Kidney (tissue), 22 donors: ENCODE measurements at places on chromosomes 1 and 21. TPM values are rescaled to one million over a fixed set of nuclear protein-coding genes. Genes with fewer than 3 reads are reported as not detected.

Gene RIMKLA
- 3.3 TPM for total RNA-seq

Gene SYT14
- total RNA-seq: 1.3 TPM

Gene CHI3L2
- 27.2 TPM for total RNA-seq

Gene TNFRSF14
- total RNA-seq: 95.0 TPM

Gene CDC73
- 73.1 TPM for total RNA-seq

Gene HSF2BP
- 0.60 TPM for total RNA-seq

Gene RORC
- total RNA-seq: 19.1 TPM

Gene EDN2
- 2.9 TPM for total RNA-seq

Gene ACKR1
- 142 TPM for total RNA-seq

GRCh38 chr1:208535511-208535910 lies 291.3 kb upstream of the PLXNA2 start:
- no peaks in the 10 kb centered on the region for H3K27me3 ChIP-seq
- no peak for DNase-seq
- H3K27ac ChIP-seq: no peak overlapping the region
- H3K36me3 ChIP-seq: no peaks in the 10 kb centered on the region

GRCh38 chr21:35824136-35824535 lies 236.2 kb downstream of the SETD4 start:
- no peaks in the 10 kb centered on the region for H3K4me1 ChIP-seq
- H3K36me3 ChIP-seq: no peaks in the 10 kb centered on the region
- no peak overlapping the region for H3K27ac ChIP-seq
- H3K27me3 ChIP-seq: no peaks in the 10 kb centered on the region
- no peak for DNase-seq

GRCh38 chr1:205279986-205280385 lies 41.6 kb downstream of the NUAK2 start:
- no peak for DNase-seq
- no peaks in the 10 kb centered on the region for H3K36me3 ChIP-seq
- no peaks in the 10 kb centered on the region for H3K27me3 ChIP-seq
- no peak overlapping the region for H3K4me3 ChIP-seq
- peaks cover 15% of the 10 kb centered on the region for H3K4me1 ChIP-seq

DNA sequence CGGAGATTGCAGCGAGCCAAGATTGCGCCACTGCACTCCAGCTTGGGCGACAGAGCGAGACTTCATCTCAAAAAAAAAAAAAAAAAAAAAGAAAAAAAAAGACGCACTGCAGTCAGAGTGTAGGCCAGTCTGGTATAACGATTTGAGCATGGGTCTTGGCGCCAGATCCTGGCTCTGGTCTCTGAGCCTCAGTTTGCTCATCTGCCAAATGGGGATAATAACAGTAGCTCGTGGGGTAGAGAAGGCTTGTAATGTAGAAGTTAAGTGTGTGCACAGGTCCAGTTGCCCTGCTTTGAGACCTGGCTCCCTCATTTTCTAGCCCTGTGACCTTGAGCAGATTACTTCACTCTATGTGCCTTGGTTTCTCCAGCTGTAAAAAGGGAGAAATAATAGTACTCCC lies 26.3 kb upstream of the GRHL3 start:
- peaks cover 17% of the 10 kb centered on the region for H3K4me1 ChIP-seq
- H3K4me3 ChIP-seq: no peak overlapping the region
- H3K27ac ChIP-seq: no peak overlapping the region
- DNase-seq: no peak

DNA sequence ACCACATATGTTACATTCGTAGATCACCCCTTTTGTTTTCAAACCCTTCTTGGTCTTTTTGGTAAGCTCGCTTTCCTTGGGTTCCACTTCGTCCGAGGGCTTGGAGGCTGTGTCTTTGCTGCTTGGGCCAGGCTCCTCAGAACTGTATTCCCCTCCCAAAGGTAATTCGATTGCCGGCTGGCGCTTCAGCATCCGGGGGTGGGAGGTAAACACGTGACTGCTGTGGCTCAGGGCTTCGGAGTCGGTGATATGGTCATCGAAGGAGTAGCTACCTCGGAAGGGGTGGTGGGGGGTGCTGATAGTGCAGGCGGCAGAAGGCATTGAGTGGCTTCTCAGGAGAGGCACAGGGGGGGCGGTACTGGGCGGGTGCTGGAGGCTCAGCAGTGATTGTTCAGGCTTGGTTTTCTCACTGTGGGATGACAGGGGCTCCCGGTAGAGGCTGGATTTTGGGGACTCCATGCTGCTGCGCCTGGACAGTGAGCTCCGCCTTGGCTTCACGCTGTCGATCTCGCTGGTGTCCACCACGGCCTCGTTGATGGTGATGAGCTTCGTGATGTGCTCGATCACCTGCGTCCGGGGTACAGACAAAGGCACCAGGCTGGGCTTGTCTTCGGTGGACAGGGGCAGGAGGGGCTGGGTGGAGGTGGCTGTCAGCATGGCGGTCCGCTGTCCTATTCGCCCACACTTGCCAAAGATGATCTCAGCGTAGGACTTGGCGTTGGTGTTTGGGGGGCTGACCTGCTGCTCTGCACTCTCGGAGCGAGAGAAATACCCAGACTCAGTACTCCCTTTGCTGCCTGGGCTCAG lies 98.6 kb upstream of the EDN2 start:
- H3K27me3 ChIP-seq: no peaks in the 10 kb centered on the region
- DNase-seq: no peak
- H3K4me1 ChIP-seq: no peaks in the 10 kb centered on the region
- no peak overlapping the region for H3K27ac ChIP-seq
- no peak overlapping the region for H3K4me3 ChIP-seq

GRCh38 chr1:3712573-3713535 lies 39.4 kb upstream of the CCDC27 start:
- no peak for DNase-seq
- no peaks in the 10 kb centered on the region for H3K27me3 ChIP-seq
- no peaks in the 10 kb centered on the region for H3K4me1 ChIP-seq
- no peak overlapping the region for H3K4me3 ChIP-seq
- no peaks in the 10 kb centered on the region for H3K36me3 ChIP-seq
- H3K27ac ChIP-seq: no peak overlapping the region

DNA sequence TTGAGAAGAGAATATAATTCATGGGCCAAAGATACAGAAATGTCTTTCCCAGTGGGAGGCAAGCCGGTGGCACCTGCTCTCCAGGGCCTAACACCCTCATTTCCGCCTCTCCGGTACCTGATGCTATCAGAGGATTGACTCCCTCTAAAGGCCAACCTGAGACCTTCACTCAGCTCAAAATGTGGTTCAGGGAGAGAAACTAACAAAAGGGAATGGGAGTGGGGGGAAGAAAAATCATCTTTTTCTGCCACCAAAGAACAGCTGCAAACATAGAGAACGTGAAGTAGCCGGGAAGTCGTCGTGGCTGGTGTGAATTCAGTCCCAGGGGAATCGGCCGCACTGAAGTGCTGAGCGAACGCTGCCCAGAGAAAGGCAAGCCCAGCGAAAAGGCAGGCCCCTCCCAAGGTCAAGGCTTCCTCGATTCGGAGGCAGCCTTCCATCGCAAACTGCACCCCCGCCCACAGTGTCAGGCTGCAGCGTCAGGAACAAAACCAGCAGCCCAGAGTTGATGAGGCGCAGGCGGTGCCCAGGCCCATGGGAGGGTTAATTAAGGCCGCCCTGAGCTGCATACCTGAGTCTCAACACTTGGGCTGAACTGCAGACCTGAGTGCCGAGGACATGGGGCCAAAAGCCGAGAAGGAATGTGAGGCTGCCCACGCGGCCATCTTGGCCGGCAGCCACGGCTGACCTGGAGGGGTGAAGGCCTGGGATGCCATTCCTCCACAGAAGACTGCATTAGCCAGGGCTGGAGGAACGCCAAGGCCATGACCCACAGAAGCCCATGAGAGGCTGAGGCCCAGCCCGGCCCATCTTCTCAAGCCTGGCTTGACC lies 160.2 kb downstream of the PSMG1 start:
- H3K4me3 ChIP-seq: no peak overlapping the region
- peaks cover 25% of the 10 kb centered on the region for H3K4me1 ChIP-seq
- H3K36me3 ChIP-seq: no peaks in the 10 kb centered on the region
- H3K27ac ChIP-seq: peak overlapping the region; percentile 89

- H3K4me1 ChIP-seq: peaks cover 8% of the 10 kb centered on the region
- H3K36me3 ChIP-seq: no peaks in the 10 kb centered on the region
- peak; percentile 43 for DNase-seq
Measured at GRCh38 chr1:226697151-226697928, 41.7 kb downstream of the ITPKB start.

DNA sequence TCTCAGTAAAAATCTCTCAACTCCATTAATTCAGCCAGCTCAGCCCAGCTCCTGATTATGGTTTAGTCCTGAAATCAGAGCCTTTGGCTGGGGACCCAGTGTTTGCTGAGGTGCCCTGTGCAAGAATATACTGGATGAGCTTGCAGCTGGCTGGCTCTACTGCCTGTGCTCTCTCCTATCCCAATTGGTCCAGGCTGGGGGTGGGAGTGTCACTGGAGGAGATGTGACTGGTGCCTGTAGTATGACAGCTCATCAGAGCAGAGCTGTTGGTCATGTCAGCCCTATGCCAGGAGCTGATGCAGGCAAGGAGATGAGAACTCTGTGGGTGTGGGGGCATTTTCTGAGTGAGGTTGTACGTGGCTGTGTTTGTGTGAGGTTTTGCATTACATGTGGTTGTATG lies 87.0 kb downstream of the TNR start:
- H3K4me1 ChIP-seq: no peaks in the 10 kb centered on the region
- DNase-seq: no peak
- H3K27ac ChIP-seq: no peak overlapping the region
- no peaks in the 10 kb centered on the region for H3K36me3 ChIP-seq

- no peak for DNase-seq
- no peaks in the 10 kb centered on the region for H3K4me1 ChIP-seq
- no peaks in the 10 kb centered on the region for H3K27me3 ChIP-seq
- H3K36me3 ChIP-seq: no peaks in the 10 kb centered on the region
Measured at GRCh38 chr1:70048336-70049094, 156.9 kb downstream of the LRRC40 start.

- H3K4me1 ChIP-seq: no peaks in the 10 kb centered on the region
- H3K36me3 ChIP-seq: no peaks in the 10 kb centered on the region
- peak; percentile 89 for DNase-seq
- peak overlapping the region; percentile 49 for H3K27ac ChIP-seq
Measured at GRCh38 chr1:228989992-228990827, 254.9 kb downstream of the RHOU start.

GRCh38 chr1:59384443-59384842 lies 87.5 kb downstream of the FGGY start:
- no peak overlapping the region for H3K4me3 ChIP-seq
- no peaks in the 10 kb centered on the region for H3K36me3 ChIP-seq
- H3K27me3 ChIP-seq: no peaks in the 10 kb centered on the region

DNA sequence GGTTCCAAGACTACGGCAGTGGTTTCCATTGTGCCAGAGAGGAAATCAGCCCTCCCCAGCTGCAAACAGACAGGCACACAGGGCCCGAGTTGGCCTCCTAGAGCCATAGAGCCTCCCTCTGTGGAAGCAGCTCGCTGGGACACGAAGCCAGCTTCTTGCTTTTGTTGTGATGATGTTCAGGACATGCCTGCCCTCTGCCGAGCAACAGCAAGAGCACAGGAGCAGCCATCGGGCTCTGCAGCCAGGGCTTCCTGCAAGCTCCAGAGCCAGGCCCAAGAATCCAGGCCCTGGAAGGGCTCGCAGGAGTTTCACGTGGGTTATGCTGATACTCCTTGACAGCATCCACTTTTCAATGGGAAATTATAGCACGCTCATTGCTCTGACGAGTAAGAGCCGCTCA lies 18.5 kb downstream of the NPHP4 start:
- H3K27me3 ChIP-seq: no peaks in the 10 kb centered on the region
- peaks cover 5% of the 10 kb centered on the region for H3K4me1 ChIP-seq
- no peaks in the 10 kb centered on the region for H3K36me3 ChIP-seq
- DNase-seq: peak; percentile 30
- no peak overlapping the region for H3K27ac ChIP-seq
